ENCODE measurements at places on chromosomes 3 and 15. TPM values are rescaled to one million over a fixed set of nuclear protein-coding genes. Genes with fewer than 3 reads are reported as not detected.

- H3K27me3 ChIP-seq = no peaks in the 10 kb centered on the region
- no peak overlapping the region for H3K4me3 ChIP-seq
- no peaks in the 10 kb centered on the region for H3K36me3 ChIP-seq
Observed at GRCh38 chr15:70726753-70727152, 36.6 kb downstream of the UACA start.

DNA sequence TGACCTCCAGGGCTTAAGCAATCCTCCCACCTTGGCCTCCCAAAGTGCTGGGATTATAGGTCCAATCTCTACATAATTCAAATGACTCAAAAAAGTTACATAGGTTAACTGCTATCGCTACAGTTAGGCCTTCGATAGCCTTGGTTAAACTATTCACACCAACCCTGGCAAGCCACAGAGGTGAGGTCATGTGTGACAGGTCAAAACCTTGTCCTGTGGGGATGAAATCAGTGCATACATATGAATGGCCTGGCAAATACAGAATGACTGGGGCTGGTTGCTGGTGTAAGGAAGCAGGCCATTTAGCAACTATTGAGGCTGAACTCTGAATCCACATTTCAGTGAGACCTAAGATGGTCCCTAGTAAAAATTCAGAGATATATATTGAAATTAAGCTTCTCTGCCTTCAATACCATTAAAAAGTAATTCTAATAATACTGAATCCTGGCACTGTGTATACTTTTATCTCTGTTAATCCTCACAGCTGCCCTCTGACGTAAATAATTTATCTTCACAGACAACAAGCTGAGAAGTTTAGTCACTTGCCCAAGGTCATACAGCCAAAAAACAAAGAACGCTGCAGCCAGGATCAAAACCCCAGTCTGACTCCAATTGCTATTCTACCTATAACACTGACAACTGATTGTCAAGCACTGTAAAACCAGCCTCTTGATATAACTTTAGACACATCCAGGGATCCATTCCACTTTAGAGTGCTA, 35.3 kb downstream of the MKRN2 start:
- no peak overlapping the region for H3K4me3 ChIP-seq
- H3K27ac ChIP-seq = no peak overlapping the region
- peaks cover 91% of the 10 kb centered on the region for H3K36me3 ChIP-seq
- DNase-seq = no peak

GRCh38 chr3:42169579-42170120, 78.5 kb downstream of the TRAK1 start:
- no peak overlapping the region for H3K4me3 ChIP-seq
- no peaks in the 10 kb centered on the region for H3K27me3 ChIP-seq
- no peak for DNase-seq
- H3K4me1 ChIP-seq = peaks cover 4% of the 10 kb centered on the region
- no peak overlapping the region for H3K27ac ChIP-seq

- H3K36me3 ChIP-seq = no peaks in the 10 kb centered on the region
- H3K27me3 ChIP-seq = no peaks in the 10 kb centered on the region
- H3K4me3 ChIP-seq = no peak overlapping the region
Observed at GRCh38 chr3:29453284-29454001, 172.6 kb downstream of the RBMS3 start.

DNA sequence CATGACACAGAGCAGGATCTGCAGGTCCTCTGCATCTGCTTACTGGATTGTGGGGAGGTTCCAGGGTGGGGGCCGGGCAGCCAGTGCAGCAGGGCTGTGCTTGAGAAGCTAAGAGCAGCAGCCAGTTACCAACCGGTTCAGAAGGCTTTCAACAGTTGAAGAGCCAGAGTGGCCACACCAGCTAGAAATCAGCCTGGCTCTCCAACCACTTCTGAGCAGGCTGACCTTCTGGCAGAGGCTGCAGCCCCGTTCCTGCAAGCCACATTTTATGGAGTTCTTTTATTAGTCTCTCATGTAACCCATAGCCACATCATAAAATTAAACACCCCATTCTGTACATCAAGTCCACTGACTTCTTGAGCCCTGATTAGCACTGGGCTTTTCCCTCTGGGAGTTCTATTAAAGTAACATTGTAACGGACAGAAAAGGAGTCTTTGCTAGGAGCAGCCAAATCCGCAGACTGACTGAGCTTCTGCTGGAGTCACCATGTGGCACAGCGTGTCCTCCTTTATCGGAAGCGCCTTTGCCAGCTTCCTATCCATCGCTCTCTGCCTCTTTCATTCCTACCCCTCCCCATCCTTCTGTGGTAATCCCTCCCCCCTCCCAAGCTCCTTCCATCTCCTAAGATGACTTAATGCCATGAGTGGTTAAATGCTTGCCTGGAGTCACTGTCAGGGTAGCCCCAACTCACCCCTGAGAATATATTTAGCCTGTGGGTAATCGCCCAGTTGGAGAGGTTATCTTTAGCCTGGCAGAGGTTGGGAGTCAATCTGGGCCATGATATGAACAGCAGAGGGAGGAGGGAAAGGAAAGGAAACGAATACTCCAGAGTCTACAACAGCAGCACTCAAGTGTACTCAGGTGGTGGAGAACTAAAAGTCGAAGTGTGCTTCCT, 138.5 kb upstream of the HES1 start:
- no peaks in the 10 kb centered on the region for H3K27me3 ChIP-seq
- no peaks in the 10 kb centered on the region for H3K36me3 ChIP-seq
- no peak for DNase-seq
- no peak overlapping the region for H3K4me3 ChIP-seq
- no peak overlapping the region for H3K27ac ChIP-seq

- no peak overlapping the region for H3K4me3 ChIP-seq
- no peak overlapping the region for H3K27ac ChIP-seq
Observed at GRCh38 chr15:68586274-68586961, 7.6 kb downstream of the CORO2B start.

- no peak overlapping the region for H3K4me3 ChIP-seq
- H3K4me1 ChIP-seq = no peaks in the 10 kb centered on the region
- DNase-seq = no peak
- no peaks in the 10 kb centered on the region for H3K27me3 ChIP-seq
Observed at GRCh38 chr3:47225310-47225906, 57.2 kb downstream of the KIF9 start.

- no peaks in the 10 kb centered on the region for H3K27me3 ChIP-seq
- no peaks in the 10 kb centered on the region for H3K36me3 ChIP-seq
- no peak overlapping the region for H3K4me3 ChIP-seq
Observed at GRCh38 chr3:35932995-35933394, 293.7 kb downstream of the ARPP21 start.

DNA sequence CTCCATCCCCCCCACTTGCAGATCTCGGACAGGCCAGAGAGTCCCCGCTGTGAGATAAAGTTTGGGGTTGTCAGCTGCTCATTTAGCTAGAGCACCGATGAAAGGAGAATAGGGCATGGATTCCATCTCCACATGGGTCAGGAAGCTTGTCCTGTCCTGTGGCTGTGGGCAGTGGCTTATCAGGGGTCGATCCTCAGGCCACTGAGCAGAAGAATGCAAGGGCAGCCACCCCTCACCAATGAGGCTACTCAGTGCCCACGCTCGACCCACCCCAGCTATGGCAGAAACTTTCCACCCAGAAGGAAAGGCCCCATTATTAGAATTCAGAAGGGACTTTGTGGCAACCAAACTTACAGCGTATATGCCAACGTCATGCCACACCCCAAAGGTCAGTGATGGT, 43.3 kb downstream of the CPN2 start:
- peaks cover 5% of the 10 kb centered on the region for H3K4me1 ChIP-seq
- no peak overlapping the region for H3K4me3 ChIP-seq
- no peak overlapping the region for H3K27ac ChIP-seq
- no peaks in the 10 kb centered on the region for H3K27me3 ChIP-seq

- H3K4me1 ChIP-seq = no peaks in the 10 kb centered on the region
- no peaks in the 10 kb centered on the region for H3K36me3 ChIP-seq
- no peak overlapping the region for H3K4me3 ChIP-seq
- no peak for DNase-seq
- no peak overlapping the region for H3K27ac ChIP-seq
Observed at GRCh38 chr3:151568184-151568583, 107.3 kb upstream of the IGSF10 start.

DNA sequence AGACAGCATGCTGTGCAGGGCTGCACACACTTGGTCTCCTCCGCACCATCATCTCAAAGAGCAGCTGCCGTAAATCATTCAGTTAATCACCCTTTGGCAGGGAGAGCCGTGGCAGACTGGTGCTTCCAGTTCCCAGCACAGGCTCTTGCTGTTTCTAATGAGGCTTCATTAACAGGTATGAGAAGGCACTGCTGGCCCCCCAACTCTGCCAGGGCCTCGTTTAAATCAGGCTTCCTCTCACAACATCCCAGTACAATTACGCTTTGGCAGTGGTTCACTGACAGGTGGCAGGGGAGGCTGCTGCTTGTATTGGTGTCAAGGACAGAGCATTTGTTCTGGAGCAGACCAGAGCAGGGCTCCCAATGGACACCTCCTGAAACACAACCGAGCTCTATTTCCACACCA, 77.1 kb downstream of the BFSP2 start:
- no peak overlapping the region for H3K4me3 ChIP-seq
- no peaks in the 10 kb centered on the region for H3K36me3 ChIP-seq
- no peak overlapping the region for H3K27ac ChIP-seq

- no peak overlapping the region for H3K27ac ChIP-seq
- DNase-seq = no peak
- no peak overlapping the region for H3K4me3 ChIP-seq
- H3K36me3 ChIP-seq = no peaks in the 10 kb centered on the region
- no peaks in the 10 kb centered on the region for H3K4me1 ChIP-seq
Observed at GRCh38 chr3:119365418-119365817, 71.2 kb downstream of the ARHGAP31 start.

DNA sequence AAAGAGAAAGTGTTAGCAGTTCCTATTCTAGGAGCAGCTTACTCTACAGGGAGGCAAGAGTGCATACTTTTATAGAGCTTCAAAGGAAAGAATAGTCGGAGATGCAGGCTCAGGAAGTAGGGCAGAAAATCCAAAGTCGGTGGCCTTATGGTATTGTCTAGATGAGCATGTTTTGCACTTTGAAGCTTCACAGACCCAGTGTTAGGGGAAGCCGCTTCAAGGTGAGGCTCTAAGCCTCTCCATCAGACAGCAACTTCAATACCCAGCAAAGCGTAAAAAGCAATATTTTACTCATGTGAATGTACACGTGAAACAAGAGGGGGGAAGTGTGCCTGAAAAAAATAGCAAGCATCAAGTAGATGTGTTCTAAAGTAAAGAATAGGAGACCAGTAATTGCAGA, 125.6 kb upstream of the RASGRP1 start:
- H3K4me3 ChIP-seq = no peak overlapping the region
- no peak overlapping the region for H3K27ac ChIP-seq
- no peaks in the 10 kb centered on the region for H3K36me3 ChIP-seq
- no peaks in the 10 kb centered on the region for H3K4me1 ChIP-seq
- DNase-seq = no peak

DNA sequence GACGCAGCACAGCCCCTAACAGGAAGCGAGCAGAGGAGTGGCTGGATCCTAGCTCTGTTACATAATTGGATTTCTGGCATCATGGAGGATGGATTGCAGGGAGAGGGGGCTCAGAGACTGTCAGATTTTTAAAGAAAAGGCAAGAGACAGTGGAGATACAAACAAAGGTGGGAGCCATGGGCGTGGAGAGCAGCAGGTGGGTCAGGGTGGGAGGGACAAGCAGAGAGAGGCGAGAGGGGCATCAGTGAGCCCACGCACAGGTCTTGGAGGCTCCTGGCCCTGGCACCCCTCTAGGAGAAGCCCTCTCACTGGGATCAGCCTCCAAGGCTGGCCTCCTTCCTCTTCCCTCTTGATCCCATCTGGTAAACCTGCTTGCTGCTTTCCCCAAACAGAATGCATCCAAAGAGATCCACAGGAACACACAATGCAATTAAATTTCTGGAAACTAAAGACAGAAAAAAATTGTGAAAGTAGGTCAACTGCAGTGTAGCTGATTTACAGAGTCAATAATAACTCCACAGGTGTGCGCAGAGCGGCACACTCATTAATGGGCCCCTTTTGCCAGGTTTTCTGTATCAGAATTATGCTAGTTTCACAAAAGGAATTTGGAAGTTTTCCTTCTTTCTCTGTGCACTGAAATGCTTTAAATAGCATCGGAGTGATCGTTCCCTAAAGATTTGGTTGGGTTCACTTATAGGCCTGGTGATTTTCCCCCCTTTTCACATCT, 66.1 kb downstream of the LSM3 start:
- no peaks in the 10 kb centered on the region for H3K27me3 ChIP-seq
- H3K4me3 ChIP-seq = no peak overlapping the region
- H3K36me3 ChIP-seq = no peaks in the 10 kb centered on the region
- no peak for DNase-seq
- H3K27ac ChIP-seq = no peak overlapping the region
- H3K4me1 ChIP-seq = peaks cover 28% of the 10 kb centered on the region

DNA sequence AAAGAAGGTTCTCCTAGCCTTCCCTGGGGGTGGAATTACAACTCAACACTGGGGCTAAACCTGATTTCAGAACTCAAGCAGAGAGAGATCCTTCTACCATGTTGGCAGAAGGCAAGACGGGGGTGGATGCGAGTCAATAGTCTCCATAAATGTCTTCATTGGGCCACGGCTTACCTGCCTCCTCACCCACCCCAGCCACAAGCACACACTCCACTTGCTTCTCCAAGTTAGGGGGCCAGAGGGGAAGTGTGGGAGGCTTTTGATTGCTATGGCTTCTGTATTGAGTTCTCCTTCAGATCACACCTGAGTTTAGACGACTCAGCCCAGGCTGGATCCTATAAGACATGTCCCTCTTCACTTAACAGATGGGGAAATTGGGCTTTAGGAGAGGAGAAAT, 178.9 kb downstream of the UACA start:
- H3K36me3 ChIP-seq = no peaks in the 10 kb centered on the region
- no peak for DNase-seq
- no peak overlapping the region for H3K4me3 ChIP-seq
- H3K4me1 ChIP-seq = no peaks in the 10 kb centered on the region
- H3K27me3 ChIP-seq = peaks cover 20% of the 10 kb centered on the region
- no peak overlapping the region for H3K27ac ChIP-seq

- H3K4me3 ChIP-seq = no peak overlapping the region
- no peak for DNase-seq
- no peak overlapping the region for H3K27ac ChIP-seq
- H3K4me1 ChIP-seq = no peaks in the 10 kb centered on the region
- H3K27me3 ChIP-seq = no peaks in the 10 kb centered on the region
Observed at GRCh38 chr3:53009826-53010539, 35.9 kb downstream of the SFMBT1 start.

The CPNE4 gene
- total RNA-seq = not detected

The ACKR4 gene
- not detected for total RNA-seq

The AAGAB gene
- 55.9 TPM for total RNA-seq

The SLC28A1 gene
- not detected for total RNA-seq

The ACTRT3 gene
- not detected for total RNA-seq

The SLITRK3 gene
- total RNA-seq = not detected

The GPR87 gene
- total RNA-seq = not detected

The GOLGA8T gene
- not detected for total RNA-seq

The CX3CR1 gene
- total RNA-seq = not detected

All from K562 (cell line).